ENCODE measurements at places on chromosomes 7 and 10.

DNA sequence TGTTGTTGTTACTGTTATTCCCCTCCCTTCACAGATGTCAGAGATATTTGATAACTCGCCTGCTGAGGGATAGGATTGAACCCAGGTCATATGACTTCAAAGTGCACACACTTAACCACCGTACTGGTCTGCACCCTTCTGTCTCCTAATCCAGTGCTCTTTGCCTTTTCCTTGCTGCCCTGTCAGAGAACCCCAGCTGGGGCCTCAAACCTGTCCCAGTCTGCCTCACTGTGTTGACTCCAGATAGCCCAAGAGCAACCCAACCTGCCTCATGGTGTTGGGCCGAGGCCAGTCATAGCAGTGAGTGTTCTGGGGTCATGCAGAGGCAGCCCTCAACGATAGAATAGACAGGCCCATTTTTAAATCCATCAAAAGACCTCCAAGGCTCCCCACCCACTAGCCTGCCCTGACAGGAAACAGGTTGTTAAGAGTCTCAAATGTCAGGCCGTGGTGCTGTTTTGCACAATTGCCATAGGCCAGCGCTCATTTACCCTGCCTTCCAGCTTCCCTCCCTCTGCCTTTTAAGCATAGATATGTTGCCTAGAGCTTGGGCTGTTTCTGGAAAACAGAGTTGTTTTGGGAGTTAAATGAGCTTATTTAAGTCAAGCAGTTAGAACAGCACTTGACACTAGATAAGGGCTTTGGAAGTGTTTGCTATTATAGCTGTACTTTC is 37.0 kb upstream of the PDCD4 start:
- DNase-seq = no peak

DNA sequence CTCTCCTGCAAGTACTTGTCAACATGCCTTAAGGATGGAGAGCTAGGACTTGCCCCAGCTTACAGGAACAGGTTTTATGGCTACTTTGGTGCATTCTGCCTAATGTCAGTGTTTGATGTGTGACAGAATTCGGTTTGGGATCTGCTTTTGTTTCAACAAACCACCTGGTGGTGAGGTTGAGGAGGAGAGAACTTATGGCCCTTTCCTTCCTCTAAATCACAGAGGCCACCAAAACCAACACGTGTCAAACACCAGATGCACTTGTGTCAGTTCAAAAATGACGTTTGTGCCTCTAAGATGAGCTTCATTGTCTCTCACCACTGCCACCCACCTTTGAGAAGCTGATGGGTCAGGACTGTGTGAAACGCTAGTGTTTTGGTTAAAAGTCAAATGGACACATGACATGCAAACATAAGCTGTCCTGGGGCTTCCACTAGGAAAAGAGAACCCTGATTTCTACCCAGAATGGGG is 83.9 kb downstream of the OSBPL3 start:
- no peak for DNase-seq

GRCh38 chr7:71937840-71938371 is 474.2 kb downstream of the CALN1 start:
- no peak for DNase-seq

GRCh38 chr10:126806498-126806897 is 98.7 kb upstream of the DOCK1 start:
- DNase-seq = no peak

GRCh38 chr7:151012911-151013347 is 11.4 kb downstream of the ATG9B start:
- DNase-seq = no peak

DNA sequence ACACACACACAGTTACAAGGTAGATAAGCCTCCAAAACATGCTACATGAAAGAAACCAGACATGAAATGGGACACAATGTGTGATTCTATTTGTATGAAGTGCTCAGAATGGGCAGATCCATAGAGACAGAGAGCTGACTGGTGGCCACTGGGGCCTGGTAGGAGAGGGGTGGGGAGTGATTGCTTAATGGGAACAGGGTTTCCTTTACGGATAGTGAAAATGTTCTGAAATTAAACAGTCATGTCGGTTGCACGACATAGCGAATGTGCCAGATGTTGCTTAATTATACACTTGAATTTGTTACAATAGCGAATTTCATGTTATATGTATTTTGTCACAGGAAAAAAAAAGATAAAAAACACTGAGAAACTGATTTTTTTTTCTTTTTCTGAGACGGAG is 122.3 kb downstream of the SPDYE5 start:
- DNase-seq = no peak

DNA sequence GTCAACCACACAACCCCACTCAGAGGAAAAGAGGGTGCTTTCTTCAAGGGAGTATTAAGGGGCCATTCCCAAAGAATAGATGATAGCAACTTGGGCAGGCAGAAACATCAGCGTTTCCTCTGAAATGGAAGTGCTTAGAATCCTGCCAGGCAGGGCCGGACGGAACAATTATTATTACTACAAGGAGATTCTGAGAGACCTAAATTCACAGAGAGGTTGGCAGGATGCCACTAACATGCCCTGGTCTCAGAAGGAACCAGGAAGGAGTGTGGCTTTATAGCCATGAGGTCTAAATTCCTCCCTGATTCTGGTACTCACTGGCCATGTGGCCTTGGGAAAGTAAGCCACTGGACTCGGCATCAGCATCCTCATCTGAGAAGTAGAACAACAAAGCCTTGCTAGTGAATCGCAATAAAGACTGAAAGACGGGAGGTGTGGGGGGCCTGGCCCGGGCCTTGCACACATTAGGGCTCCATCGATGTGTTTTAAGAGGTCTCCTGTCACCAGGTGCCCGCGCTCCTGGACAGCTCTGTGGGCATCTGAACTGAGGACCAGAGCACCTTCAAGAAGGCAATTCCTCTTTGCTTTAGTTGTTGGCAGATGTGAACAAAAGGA is 131.5 kb downstream of the OAT start:
- DNase-seq = no peak

GRCh38 chr7:50352282-50352681 is 47.8 kb downstream of the IKZF1 start:
- no peak for DNase-seq

DNA sequence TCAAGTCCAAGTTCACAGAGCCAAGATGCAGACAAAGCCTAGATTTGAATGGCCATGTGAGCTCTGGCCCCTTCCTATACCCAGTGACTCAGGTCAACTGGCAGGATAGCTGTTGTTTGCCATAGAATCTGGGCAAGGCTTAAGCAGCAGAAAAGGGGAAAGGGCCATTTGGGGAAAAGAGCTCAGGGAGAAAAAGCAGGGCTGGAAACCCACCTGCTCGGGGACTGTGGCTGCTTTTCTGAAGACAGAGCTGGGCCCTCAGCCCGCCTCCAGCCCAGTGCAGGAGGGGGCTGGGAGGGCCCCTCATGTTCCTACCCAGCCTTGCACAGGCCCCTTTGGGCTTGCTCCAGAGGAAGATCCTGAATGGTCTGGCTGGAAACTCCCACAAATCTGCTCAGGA is 32.6 kb upstream of the HABP2 start:
- DNase-seq = no peak

DNA sequence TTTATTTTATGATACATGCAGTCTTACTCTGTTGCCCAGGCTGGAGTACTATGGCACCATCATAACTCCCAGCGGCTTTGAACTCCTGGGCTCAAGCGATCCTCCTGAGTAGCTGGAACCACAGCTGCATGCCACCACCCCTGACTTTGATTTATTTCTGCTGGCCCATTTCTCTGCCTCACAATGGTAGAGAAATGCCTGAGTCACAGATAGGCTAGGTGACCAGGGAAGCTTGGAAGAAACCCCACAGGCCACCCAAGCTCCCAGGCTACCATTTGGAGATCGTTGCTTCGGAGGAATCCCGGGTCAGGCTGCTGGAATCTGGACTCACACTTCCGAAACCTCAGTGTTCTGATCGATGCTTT is 17.4 kb upstream of the BAIAP2L1 start:
- DNase-seq = no peak

DNA sequence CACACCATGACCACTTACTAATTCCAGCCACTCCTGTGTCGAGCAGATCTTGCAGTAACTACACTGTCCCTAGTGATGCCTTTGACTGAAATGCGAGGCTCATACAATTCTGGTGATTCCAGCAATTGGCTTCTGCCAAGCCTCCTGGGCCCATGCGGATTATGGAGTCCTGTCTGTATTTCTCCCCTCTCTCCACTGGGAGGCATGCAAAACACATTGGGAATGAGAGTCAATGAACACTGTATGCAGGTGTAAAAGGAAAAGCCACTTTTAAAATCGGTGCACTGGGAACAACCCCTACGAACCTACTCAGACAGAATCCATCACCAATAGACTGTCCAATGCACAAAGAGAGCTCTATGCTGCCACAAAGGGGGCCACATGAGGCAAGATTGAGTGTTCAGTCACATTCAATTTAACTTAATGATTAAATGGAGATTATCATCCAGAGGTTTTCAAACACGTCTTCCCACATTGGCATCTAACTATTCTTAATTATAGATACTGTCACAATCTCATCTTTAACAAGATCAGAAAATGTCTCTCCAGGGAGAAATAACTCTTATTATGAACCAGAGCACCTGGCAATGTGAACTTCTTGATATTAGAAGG is 550.6 kb downstream of the GLRX3 start:
- DNase-seq = no peak

GRCh38 chr7:103149808-103150180 is 895 bp upstream of the NAPEPLD start:
- DNase-seq = no peak

- DNase-seq = no peak
Observed at GRCh38 chr10:44859546-44860285, 51.4 kb upstream of the TMEM72 start.

GRCh38 chr10:129622736-129623135 is 155.7 kb downstream of the MGMT start:
- no peak for DNase-seq

- no peak for DNase-seq
Observed at GRCh38 chr10:43340619-43341018, 30.8 kb upstream of the FXYD4 start.

- DNase-seq = no peak
Observed at GRCh38 chr10:117363028-117363427, 12.2 kb downstream of the PDZD8 start.

- DNase-seq = no peak
Observed at GRCh38 chr7:71132127-71132376, at the start of gene GALNT17. Gene GALNT17, plus strand, starts transcription at chr7:71132144.

- no peak for DNase-seq
Observed at GRCh38 chr7:51374936-51375335, 58.3 kb upstream of the COBL start.

- no peak for DNase-seq
Observed at GRCh38 chr7:69812756-69813155, 214.5 kb downstream of the AUTS2 start.

- DNase-seq = no peak
Observed at GRCh38 chr7:30903146-30903545, 8.5 kb upstream of the AQP1 start.

DNA sequence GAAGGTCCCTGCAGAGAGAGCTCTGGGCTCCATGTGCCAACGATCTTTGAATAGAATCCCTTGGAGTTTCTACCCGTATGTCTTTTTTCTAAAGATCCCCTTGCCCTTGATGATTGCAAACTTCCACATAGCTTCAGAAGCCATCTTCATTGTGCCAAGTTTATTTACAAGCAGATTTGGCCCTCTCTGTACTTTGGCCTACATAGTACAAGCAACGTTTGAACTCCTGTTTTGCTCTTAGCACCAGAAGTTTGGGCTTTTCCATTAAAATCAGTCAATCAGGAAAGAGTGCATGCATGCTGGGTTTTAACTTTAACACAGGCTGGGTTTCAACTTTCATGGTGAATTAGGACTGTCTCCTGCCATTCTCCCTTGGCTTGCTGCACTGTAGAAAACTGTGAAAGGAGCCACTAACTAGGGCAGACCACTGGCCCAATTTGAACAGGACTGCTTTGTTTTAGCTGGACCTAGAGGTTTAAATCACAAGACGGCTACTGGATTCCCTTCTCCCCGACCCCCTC is 557.6 kb upstream of the GALNT17 start:
- no peak for DNase-seq

- DNase-seq = no peak
Observed at GRCh38 chr10:28387140-28387539, 84.3 kb upstream of the MPP7 start.

DNA sequence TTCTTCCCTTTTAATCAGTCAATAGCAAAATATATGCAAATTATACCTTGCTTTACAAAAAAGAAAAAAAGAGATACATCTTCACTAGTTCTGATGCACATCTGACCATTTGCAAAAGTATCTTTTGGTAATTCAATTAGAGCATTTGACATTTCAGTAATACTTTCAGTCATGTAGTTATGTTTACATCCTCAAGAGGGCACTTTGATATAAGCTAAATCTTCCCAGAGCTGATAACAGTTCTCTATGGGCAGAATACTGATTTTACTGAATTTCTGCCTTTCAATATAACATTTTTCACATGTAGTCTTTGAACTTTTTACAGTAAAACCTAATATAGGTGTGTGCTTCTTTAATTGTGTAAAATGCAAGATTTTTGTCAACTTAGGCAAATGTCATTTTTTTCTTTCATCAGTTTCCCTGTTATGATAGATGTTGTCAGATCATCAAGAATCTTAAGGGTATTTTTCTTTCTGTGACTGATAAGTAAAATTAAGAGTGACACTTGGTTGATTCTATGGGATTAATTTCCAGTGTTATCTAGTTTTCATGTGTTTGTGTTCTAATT is 703.5 kb upstream of the SEMA3D start:
- no peak for DNase-seq

- no peak for DNase-seq
Observed at GRCh38 chr7:73354821-73355220, 26.9 kb downstream of the FKBP6 start.

- no peak for DNase-seq
Observed at GRCh38 chr10:98384531-98385133, 30.4 kb downstream of the PYROXD2 start.

DNA sequence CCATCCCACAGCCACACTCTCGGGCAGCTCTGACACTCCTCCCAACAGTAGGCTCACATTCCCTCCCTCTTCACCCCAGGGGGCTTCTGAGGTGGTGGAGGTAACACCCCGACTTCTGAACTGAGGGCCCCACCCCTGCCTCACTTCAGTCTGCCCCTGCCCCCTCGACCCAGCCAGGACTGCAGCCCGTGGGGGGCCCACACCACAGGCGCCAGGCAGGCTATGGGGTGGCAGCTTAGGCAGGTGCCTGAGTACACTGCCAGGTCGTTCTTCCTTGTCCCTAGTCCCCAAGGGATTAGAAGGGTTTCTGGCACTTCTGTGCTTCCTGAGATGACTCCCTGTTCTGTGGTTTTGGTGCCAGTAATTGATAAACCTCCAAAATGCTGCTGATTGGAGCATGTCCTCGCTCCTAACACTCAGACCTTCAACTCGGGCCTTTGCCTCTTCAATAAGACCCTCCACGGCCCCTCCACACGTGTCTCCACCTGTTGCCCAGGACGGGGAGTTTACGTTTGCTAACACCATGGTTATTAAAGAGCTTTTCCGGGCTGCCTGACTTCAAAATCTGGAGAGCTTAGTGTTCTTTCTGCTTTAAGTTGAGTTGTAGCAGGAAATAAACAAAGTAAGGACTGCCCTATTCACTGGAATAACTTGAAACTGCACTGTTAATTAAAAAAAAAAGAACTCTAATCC is 23.8 kb upstream of the LARP4B start:
- no peak for DNase-seq

- DNase-seq = no peak
Observed at GRCh38 chr7:153084278-153084677, 324.7 kb downstream of the ACTR3B start.

Measured in thoracic aorta (tissue), 2 donors.